ENCODE measurements at places on chromosomes 5 and 9.

DNA sequence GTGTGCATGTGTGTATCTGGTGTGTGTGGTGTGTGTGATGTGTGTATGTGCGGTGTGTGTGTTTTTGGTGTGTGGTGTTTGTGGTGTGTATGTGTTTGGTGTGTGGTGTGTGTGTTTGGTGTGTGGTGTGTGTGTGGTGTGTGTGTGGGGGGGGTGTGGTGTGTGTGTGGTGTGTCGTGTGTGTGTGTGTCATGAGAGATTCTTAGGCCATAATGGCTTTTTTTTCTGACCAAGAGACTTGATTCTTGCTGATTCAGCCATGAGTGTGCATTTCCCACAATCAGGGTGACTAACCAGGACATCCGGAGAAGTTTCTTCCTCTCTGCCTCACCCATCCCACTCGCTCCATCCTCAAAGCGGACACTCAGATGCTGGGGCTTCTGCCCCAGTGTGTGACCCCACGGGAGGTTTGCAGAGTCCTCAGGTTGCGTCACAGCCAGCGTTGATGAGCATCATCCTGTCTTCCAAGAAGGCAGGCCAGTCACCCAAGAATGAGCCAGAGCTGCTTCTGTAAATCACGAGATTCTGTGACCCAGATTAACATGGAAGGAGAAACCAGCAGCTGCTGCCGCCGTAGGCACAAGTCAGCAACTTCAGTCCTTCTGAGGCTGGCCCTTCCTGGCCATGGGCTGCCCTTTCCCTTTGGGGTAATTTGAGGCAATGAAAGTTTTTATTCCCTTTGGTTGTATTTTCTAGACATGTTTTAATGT is 12.5 kb upstream of the CTSL start:
- DNase-seq = peak; percentile 93

- DNase-seq = no peak
Measured at GRCh38 chr9:103514767-103515166, 519.6 kb downstream of the CYLC2 start.

DNA sequence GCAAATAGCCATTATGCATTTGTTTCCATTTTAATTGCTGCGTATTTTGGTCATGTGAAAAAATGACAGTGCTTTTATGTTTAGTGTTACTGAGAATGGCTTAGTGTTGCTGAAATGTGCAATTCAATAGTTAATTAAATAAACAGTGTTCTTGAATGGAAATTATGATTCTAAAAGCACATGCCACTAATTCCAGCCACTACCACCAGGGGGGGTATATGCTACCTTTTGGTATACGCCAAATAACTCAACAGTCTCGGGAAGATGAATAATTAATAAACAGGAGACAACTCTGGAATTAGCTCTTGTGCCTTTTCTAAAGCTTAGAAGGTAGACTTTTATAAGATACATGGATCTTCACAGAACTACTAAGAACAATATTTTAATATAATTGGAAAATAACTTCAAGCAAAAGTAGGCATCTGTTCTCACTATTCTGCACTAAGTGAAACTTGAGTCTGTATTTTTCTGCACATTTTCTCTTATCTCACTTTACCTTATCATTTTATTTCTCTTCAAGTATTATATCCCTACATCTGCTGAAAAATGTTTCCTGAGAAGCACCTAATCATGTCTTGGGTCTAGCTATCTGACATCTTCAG is 83.5 kb upstream of the MINAR2 start:
- peak; percentile 8 for DNase-seq

DNA sequence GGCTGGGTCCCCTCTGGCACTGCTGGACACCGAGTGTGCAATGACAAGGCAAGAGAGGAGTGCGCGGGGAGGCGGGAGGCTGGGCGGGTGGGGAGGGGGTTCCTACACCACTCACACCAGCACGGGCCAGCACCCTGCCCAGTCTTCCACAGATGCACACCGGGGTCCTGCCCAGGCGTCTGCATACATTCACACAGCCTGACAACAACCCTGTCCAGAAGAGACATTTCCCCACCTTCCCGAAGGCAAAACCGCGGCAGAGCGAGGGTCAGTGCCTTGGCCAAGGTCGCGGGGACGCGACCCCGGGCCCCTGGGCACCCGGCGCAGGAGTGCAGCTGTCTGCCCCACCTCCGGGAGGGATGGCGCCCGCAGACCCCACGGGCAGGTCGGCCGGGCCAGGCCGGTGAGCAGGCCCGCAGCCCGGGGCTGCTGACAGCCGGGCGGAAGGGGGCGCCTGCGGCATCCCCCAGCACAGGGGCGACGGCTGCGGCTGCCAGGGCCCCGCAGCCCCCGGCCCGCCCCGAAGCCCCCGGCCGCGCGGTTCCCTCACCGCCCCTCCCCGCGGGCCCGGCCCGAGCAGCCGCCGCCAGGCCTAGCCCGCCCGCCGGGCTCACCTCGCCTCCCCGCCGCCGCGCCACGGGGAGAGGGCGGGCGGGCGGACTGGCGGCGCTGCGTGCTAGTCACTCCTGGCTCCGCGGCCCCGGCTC is 496 bp downstream of the MAPK9 start:
- no peak for DNase-seq

DNA sequence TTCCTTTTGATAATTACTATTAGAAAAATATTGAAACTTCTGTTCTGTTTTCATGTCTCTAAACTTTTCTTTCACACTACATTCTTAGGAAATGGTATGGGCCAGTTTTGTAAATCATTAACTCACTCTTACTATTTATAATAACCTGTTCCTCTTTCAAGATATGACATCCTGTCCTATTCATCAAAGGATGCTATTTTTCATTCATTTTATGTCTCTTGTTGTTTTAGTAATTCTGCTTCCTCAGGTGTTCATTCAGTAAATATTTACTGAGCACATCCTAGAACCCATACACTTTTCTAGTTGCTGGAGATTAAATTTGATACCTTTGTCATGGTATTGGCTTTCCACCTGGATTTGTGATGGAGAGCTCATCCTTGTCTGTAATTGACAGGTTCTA is 58.0 kb downstream of the GDA start:
- DNase-seq = no peak

GRCh38 chr5:74578356-74579044 is 62.0 kb downstream of the ENC1 start:
- no peak for DNase-seq

DNA sequence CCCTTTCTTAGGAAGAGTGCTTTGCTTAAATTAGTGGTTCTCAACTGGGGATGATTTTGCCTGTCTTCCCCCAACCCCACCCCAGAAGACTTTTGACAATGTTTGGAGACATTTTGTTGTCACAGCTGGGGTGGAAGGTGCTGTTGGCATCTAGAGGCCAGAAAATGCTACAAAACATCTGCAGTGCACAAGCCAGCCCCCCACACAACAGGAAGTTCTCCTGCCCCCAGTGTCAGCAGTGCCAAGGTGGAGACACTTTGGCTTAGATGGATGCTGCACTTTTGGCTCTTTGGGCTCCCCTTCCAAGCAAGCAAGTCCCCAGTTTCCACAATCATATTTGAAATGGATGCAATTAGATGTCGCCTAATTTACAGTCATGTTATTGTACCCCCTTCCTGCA is 2.7 kb downstream of the HEMGN start:
- DNase-seq = no peak

GRCh38 chr5:16842896-16843295 is 93.2 kb downstream of the MYO10 start:
- no peak for DNase-seq

- DNase-seq = no peak
Measured at GRCh38 chr5:132905938-132906337, 32.5 kb downstream of the LEAP2 start.

DNA sequence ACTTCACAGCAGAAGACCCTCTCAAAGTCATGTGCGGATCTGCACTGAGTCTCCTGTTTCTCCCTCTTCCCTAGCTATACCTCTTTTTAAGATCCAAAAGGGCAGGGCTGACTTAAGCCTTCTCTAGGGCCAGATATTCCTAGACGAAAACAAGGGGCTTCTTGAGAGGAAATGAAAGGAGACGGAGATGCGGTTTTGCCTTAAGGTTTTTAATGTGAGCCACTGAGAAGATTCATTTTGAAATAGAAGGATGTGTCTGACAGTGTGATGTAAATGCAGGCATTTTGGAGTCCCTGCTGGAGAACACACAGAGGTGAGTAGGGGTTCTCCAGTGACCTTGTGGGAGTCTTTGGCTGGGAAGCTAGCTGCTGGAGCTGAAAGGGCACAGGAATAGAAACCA is 15.6 kb upstream of the IL12B start:
- DNase-seq = no peak

DNA sequence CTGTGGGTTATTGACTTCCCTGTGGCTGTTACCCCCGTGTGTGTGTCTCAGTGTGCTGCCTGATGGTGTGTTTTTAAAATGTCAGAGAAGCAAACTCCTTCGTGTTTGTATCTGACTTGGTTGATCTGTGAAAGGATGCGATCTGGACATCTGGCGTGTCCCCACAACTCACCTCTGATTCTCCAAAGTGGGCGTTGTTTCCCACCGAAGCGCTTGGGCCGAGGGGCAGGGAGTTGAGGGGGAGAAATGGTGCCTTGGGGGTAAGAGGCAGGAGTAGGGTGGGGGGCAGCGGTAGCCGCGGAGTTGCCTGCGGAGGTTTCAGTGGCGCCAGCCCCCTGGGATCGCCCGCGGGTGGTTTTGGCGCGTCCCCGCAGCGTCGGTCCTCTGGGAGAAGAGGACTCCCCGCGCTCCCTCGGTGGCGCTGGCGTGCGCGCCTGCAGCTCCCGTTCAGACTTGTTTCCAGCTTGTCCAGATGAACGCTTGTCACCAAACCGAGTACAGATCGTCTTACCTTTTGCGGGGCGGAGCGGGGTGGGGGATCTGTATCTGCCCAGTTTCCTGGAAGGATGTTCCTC is 1.1 kb downstream of the MAST4 start:
- no peak for DNase-seq

GRCh38 chr9:107675351-107676259 is 186.0 kb upstream of the KLF4 start:
- DNase-seq = no peak

Measured in fibroblast of skin of left biceps (primary cell).